ENCODE measurements at places on chromosomes 13 and 19.

DNA sequence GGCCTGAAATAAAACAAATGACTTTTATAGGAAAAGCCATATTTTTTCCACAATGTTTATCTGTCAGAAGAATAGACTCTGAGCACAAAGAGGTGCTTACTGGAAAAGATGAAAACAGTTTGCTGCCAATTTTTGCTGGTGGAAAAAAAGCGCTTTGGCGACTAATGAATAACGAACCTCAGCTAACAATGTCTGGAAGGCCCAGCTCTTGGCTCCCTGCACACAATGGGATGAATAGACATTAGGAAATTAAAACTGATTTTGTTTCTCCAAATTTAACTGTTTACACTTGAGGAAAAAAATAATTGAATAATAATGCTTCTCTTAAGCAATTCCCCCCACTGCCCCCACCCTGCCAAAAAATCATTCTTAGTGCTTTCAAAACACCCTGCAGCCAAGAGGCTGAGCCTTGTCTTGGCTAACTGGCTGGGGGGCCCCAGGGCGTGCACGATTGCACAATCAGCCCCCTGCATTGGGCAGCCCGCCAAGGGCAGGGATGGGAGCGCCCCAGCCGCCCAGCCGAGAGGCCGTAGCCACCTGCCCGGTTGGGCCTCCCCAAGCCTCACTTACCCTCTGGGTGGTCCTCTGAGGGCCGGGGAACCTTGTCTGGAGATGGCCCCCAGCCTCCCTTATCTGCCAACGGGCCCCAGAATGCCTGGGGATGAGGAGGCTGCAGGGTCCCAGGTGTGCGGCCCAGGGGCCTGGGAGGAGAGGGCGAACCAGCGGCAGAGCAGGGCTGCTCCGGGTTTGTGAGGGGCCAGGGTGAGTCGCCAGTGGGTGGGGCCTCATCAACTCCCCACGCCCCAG lies 16.8 kb downstream of the CEBPG start:
- no peak for DNase-seq

GRCh38 chr13:98405690-98406344 lies 171.1 kb downstream of the STK24 start:
- no peak for DNase-seq

GRCh38 chr13:83272652-83273240 lies 609.5 kb downstream of the SLITRK1 start:
- DNase-seq: no peak

- no peak for DNase-seq
These were observed 81.3 kb downstream of the SLC7A1 start for GRCh38 chr13:29513981-29514719.

DNA sequence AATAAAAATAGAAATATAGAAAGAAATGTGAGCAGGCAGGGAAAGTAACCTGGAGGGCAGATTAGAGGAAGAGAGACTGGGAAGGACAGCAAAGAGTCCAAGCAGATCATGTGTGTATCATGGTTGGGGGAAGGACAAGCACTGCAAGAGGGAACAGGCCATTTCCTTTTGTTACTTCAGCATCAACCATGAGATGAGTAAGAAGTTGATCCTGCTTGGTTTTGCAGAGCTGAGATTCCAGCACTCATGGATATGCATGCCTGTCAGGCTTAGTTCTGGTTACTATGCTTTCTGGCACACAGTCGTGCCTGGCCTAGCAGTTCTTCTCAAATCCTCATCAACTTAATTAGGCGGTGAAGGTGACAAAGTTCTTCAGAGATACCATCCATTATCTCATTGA lies 18.1 kb downstream of the NALCN start:
- no peak for DNase-seq
